ENCODE measurements at places on chromosomes 5 and 9.

- DNase-seq: no peak
Measured at GRCh38 chr5:140800816-140801493, at the start of gene PCDHA3. Gene PCDHA3, plus strand, starts transcription at chr5:140801057.

DNA sequence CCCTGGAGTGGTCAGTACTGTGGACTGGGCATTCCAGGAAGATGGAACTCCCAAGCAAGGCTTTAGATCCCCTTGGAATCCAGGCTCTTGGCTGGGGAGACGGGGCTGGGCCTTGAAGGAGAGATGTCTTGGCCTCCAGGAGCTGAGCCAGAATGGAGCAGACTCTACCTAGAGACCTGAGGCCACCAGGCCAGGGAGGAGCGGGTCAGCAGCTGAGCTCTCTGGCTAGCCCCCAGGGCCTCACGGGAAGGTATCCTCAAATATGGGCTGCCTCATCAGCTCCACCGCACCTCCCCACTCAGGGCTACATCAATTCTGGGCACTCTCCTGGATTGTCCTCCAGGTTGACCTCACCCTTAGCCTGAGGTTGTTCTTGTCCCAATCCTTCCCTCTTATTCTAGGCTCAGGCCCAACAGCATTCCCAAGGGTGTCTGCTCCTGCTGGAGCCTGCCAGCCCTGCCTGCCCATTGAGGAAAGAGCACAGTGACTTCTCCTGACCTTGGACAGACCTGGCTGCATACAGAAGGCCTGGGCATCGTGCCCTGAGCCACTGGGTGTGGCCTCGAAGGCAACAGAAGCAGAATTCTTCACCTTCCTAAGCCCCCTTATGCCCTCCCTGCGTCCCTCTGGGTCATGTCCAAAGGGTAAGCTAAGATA, 3.0 kb upstream of the PDLIM4 start:
- no peak for DNase-seq

GRCh38 chr9:94472806-94473360, 82.0 kb upstream of the PCAT7 start:
- no peak for DNase-seq

- no peak for DNase-seq
Measured at GRCh38 chr9:19999491-20000057, 210.7 kb upstream of the SLC24A2 start.

- no peak for DNase-seq
Measured at GRCh38 chr5:29794141-29794787, 1399.2 kb upstream of the CDH6 start.

GRCh38 chr5:154630410-154630809, 124.8 kb upstream of the LARP1 start:
- DNase-seq: no peak

DNA sequence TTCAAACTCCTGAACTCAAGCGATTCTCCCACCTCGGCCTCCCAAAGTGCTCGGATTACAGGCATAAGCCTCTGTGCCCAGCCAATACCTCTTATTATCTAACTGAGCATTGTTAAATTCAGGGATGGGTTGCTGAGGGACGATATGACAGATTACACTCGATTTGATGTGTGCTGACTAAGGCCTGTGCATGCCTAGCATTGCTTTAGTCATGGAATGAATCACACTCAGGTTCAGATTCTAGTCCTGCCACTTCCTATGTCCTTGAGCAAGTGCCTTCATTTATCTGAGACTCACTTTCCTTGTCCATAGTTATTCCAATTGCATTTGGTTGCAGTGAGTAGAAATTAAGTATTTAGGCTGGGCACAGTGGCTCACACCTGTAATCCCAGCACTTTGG, 19.5 kb downstream of the THBS4 start:
- DNase-seq: no peak
